ENCODE measurements at places on chromosomes 6 and 20.

DNA sequence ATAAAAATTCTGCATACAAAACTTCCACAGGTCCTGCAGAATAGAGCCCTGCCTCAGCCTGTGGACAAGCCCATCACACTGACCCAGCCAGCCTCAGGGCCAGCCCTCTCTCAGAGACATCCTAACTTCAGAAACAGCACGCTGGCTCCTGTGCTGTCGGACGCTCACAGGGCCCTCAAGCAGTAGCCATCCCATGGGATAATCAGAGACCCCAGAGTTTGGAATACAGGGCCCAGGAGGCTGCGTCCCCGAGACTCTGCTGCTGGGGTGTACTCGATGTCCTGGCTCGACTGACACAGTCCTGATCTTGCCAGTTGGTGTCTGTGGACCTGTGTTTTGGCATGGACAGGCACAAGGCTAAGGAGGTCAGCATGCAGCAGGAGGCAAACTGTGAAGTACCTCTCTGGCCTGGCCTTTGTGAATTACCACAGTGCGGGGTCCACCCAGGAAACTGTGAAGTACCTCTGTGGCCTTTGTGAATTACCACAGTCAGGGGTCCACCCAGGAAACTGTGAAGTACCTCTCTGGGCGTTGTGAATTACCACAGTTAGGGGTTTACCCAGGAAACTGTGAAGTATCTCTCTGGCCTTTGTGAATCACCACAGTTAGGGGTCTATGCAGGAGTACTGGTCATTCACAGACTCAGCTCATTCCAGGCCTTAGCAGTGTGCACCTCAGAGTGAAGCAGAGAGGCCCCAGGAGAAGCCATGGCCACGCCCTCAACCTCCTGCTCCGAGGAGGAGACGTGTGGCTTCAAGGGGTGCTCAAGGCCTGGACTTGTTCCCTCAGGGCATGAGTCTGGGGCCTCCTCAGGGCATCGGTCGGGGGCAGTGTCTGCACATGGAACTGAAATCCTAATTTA lies 212.4 kb downstream of the SYNDIG1 start:
- DNase-seq, result no peak

DNA sequence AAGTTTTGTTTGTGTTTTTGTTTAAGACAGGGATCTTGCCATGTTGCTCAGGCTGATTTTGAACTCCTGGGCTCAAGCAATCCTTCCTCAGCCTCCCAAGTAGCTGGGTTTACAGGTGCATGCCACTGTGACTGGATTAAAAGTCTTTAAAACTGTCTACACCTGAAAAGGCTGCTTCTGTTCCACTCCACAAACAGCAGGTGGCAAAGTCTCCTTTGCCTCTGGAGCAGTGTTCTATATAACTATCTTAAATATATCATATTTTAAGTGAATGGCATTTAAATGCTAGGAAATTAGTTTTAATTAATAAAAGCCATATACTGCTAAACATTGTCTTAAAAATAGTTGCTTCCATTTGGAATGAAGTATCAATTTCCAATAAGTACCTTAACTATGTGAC lies 89.2 kb upstream of the BCLAF1 start:
- DNase-seq, result no peak

- DNase-seq, result no peak
Measured at GRCh38 chr6:129860908-129861665, at the start of gene TMEM244. TMEM244 (minus strand) TSS chr6:129861315; CDS start chr6:129861188, 127 bp downstream.

- DNase-seq, result no peak
Measured at GRCh38 chr6:137224799-137225198, 5.6 kb upstream of the IFNGR1 start.

GRCh38 chr6:44310241-44310640 lies 2.9 kb downstream of the AARS2 start:
- DNase-seq, result no peak

DNA sequence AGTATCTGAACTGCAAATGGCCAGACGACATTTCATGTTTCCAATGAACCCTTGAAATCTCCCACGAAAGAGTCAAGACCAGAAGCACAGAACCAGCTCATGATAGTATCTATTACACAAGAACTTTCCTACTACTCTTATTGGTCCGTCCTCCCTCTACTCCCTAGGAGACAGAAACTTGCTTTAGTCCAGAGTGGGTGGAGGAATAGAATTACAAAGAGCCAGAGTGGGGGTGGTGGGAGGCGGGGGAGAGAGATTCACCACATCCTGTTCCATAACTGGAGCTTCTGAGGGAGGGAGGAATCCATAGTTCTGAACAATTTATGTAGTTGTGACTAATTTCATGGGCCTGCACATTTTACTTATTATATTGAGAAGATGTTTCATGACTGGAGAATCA lies 18.5 kb upstream of the WFDC10A start:
- DNase-seq, result no peak

DNA sequence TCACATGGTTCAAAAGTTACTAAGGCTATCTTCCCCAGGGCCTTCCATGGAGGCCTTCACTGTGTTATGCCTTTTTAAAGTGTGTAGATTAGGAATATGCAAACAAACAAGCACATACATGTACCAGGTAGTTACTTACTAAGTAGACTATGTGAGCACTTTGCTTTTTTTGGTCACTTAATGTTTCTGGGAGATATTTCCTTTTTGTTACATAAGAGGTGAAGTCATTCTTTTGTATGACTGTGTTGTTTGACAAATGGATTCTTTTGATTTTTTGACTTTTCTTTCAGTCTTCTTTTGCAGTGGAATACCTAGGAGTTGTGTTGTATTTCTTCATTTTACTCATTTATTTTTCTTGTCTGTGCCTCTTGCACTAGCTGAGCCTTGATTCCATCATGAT lies 39.6 kb upstream of the BCAS1 start:
- DNase-seq, result no peak

DNA sequence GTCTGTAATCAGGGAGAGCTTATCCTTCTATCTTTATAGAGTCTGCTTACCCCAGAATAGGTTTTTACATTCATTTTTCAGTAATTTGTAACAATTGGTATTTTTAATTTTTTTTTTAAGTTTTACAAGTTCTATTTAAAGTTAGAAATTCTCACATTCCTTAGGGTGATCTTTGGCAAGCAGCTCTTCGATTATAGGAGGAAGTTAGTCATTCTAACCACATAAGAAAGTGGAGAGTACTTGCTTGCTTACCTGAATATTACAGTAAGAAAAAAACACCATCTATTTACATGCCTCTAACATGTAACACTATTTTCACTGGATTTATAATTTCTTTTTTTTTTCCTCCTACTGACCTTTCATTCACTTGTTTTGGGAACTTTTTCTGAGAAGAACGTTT lies 6.7 kb downstream of the TSHZ2 start:
- no peak for DNase-seq

GRCh38 chr6:44533421-44533820 lies 145.9 kb downstream of the CDC5L start:
- DNase-seq, result no peak

GRCh38 chr6:14440215-14440910 lies 322.8 kb downstream of the CD83 start:
- no peak for DNase-seq

DNA sequence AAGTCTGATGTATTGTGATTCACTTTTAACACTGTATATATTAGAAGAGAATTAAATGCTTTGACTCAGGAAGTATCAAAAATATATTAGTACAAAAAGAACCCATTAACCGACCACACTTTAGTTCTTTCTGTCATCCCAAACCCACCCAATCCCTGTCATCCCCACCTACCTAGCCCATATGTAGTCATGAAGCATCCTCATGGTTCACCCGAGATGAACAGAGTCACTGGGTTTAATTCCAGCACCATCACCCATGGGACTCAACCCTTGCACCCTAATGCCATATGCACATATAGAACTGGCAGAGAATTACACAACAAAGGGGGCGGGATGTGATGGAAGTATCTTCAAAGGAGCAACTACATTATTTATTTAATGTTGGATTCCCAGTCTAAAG lies 141.4 kb downstream of the KHDC1L start:
- no peak for DNase-seq

- DNase-seq, result no peak
Measured at GRCh38 chr20:37933786-37934633, 31.1 kb downstream of the VSTM2L start.
